Lung microvascular endothelial cell (primary cell): ENCODE measurements at places on chromosomes 12 and 14. TPM values are rescaled to one million over a fixed set of nuclear protein-coding genes. Genes with fewer than 3 reads are reported as not detected.

DNA sequence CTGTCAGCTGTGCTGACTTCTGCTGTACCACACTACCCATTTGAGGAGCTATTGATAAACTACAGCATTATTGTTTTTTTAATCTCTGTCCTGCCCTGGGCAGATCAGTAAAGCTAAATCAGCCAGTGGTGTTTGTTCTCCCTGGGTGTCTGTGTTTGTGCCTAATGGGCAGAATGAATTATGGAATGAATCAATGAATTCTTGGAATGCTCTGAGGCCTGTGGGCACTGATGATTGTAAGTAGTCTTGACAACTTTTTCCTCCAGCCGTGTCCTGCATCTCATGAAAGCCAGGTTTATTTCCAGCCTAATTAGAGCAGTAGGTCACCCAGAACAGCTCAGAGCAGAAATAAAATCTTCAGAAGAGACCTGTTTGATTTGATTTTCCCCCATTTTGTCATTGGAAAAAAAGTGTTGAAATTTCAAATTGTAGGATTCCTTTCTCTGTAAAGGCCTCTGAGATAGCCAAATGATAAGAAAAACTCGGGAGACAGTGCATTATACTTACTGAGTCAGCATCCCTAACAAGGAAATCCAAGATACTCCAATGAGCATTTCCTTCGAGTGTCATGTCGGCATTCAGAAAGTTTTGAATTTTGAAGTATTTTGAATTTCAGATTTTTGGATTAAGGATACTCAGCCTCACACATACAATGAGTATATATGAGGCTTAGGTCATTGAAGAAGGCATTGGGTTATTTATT lies 19.4 kb upstream of the EVL start:
- DNase-seq: no peak

GRCh38 chr12:111823891-111824290 lies 18.1 kb upstream of the MAPKAPK5 start:
- DNase-seq: no peak

DNA sequence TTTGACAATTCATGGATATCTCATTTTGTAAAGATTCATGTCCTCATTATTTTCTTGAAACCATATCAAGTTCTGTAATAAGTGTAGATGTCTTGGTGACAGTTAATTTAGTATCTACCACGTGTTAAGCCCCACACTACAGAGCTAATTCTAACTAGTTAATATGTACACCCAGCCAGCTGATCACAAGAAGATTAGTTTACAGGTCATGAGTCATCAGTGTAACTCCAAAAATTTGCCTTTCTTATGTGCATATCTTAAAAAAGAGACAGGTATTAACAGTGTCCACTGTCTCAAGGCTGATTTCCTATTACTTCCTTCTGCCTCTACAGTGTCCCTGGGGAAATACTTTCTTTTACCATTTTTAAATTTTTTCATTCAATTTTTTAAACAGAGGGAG lies 13.3 kb upstream of the YBX3 start:
- DNase-seq: no peak

The CLEC4A gene
- not detected in 2 replicates for total RNA-seq
